ENCODE measurements at places on chromosomes 3 and 15. TPM values are rescaled to one million over a fixed set of nuclear protein-coding genes. Genes with fewer than 3 reads are reported as not detected.

Gene PRRT3
- polyA plus RNA-seq, result 1.0 TPM

Gene MED12L
- 0.20 TPM for polyA plus RNA-seq

Gene CACNA1D
- 2.2 TPM for polyA plus RNA-seq

Gene PFKFB4
- 2.3 TPM for polyA plus RNA-seq

Gene PRTG
- 2.5 TPM for polyA plus RNA-seq

Gene ADCY5
- 17.1 TPM for polyA plus RNA-seq

Gene OXTR
- 5.0 TPM for polyA plus RNA-seq

Gene KLHL40
- not detected for polyA plus RNA-seq

Gene CHRNA7
- polyA plus RNA-seq, result 1.9 TPM

Gene PFN2
- polyA plus RNA-seq, result 175 TPM

Gene TMEM108
- polyA plus RNA-seq, result 4.2 TPM

Gene CHRFAM7A
- polyA plus RNA-seq, result 0.57 TPM

Gene UBAP1L
- polyA plus RNA-seq, result 4.4 TPM

Gene C2CD4A
- not detected for polyA plus RNA-seq

Gene IQCF5
- not detected for polyA plus RNA-seq

Gene GASK1A
- 5.4 TPM for polyA plus RNA-seq

Gene TNFAIP8L3
- 11.6 TPM for polyA plus RNA-seq

Gene LRRC31
- polyA plus RNA-seq, result not detected

Gene TM6SF1
- 3.4 TPM for polyA plus RNA-seq

Gene SOX14
- not detected for polyA plus RNA-seq

Gene DNASE1L3
- polyA plus RNA-seq, result 10.3 TPM

Gene FBXW12
- not detected for polyA plus RNA-seq

Gene UTS2B
- 0.63 TPM for polyA plus RNA-seq

Gene WDR93
- 0.33 TPM for polyA plus RNA-seq

Gene USP50
- not detected for polyA plus RNA-seq

Gene STAC
- polyA plus RNA-seq, result 1.6 TPM

Gene MAP6D1
- polyA plus RNA-seq, result 0.47 TPM

Gene CYP8B1
- polyA plus RNA-seq, result not detected

Gene ATP13A5
- 0.07 TPM for polyA plus RNA-seq

Gene SCN5A
- polyA plus RNA-seq, result 0.71 TPM

Gene KCNMB3
- polyA plus RNA-seq, result 1.7 TPM

Gene MLF1
- 19.0 TPM for polyA plus RNA-seq

Gene UROC1
- 0.06 TPM for polyA plus RNA-seq

Gene SLITRK3
- polyA plus RNA-seq, result 7.6 TPM

Gene HIGD1A
- polyA plus RNA-seq, result 126 TPM

Gene MYZAP
- polyA plus RNA-seq, result 11.3 TPM

Gene PRR23E
- polyA plus RNA-seq, result not detected

Gene CDHR4
- polyA plus RNA-seq, result not detected

Gene ATP13A4
- 0.30 TPM for polyA plus RNA-seq

Gene PYGO1
- polyA plus RNA-seq, result 4.0 TPM

Gene GRAMD1C
- polyA plus RNA-seq, result 1.9 TPM

Gene SLC15A2
- 2.5 TPM for polyA plus RNA-seq

Gene ZSCAN2
- polyA plus RNA-seq, result 6.8 TPM

Gene CPN2
- 1.6 TPM for polyA plus RNA-seq

Gene ZDHHC23
- 0.80 TPM for polyA plus RNA-seq

Gene SAXO2
- 0.55 TPM for polyA plus RNA-seq

Gene DPPA2
- not detected for polyA plus RNA-seq

Gene IL12A
- 0.33 TPM for polyA plus RNA-seq

Gene RPUSD3
- 19.4 TPM for polyA plus RNA-seq

Gene FYTTD1
- polyA plus RNA-seq, result 16.8 TPM

Gene NPAP1
- polyA plus RNA-seq, result 0.31 TPM

Gene TMOD3
- 9.4 TPM for polyA plus RNA-seq
